Aorta (tissue), 5 donors: ENCODE measurements at places on chromosomes 11 and 22. TPM values are rescaled to one million over a fixed set of nuclear protein-coding genes. Genes with fewer than 3 reads are reported as not detected.

GRCh38 chr22:44710474-44711240 is 8.7 kb downstream of the PRR5 start:
- DNase-seq: no peak

DNA sequence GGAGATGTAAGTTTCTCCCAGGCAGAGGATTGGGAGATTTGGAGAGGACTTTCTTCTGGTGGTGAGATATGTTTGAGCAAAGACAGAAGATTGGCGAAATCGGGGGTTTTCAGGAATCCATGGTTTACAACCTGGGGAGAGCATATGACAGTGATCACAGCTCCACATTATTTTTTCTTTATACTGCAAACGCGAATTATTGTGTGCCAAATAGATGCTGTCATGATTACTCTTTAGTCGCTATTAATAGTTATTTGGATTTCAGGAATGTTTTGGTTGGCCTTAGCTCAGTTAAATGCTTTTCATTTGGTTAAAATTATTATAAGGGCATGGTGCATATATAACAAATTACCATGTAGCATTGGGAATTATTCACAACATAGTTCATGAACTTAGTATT is 15.2 kb downstream of the ATXN10 start:
- no peak for DNase-seq

DNA sequence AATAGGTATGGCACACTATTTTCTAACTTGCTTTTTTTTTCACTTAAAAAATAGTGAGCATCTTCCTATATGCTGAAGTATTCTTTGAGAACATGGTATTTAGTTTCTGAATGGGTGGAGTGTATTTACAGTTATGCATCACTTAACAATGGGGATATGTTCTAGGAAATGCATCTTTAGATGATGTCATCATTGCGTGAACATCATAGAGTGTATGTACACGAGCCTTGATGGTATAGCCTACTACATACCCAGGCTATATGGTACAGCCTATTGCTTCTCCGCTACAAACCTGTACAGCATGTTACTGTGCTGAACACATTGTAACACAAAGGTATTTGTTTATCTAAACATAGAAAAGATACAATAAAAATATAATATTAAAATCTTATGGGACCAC is 124.3 kb upstream of the ASPHD2 start:
- no peak for DNase-seq

DNA sequence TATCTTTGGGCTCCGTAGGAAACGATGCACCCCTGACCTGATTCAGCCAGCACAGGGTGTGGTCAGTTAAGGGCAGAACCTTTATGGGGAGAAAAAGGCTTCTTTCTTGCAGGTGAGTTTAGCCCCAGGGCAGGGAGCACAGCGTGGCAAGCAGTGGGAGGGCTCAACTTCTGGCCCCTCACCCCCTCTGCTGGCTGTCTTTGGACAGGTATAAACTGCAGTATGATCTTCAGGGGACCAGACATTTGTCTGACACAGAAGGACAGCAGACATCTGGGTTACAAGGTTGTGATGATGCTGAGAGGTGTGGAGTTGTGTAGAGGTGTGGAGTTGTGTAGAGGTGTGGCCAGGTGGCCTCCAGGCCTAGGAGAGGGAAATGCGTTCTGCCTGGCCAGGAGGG is 324.0 kb upstream of the PLET1 start:
- no peak for DNase-seq

DNA sequence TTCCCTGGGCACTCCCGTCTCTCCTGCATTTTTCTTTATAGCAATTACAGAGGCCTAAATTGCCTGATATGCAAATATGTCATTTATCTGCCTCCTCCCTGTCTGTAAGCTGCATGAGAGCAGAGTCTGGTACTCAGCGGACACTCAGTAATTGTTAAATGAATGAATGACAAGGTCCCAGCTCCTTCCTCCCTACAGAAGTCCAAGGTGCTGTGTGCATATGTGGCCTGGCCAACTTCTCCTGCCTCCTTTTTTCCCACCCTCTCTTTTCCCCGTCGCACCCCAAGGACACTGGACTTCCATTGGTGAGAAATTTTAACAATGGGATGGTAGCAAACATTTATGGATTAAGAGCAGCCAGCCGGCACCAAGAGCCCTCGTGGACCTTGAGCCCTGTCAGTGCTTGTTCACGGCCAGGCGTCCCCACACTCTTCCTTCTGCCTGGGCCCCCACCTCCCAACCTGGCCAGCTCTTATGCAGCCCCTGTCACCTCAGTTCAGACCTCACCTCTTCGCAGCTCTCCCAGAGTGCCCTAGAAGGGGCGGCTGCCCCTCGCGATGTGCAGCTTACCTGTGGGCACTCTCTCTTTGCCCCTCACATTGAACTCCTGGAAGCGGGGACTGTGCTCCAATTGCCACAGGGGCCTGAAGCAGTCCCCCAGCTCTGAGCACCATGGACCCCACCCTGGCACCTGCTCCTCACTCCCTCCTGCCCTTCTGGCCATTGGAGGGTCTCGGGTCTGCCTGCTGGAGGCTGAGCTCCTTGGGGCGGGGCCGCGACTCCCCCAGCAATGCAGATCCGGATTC is 1.5 kb downstream of the TMPRSS6 start:
- no peak for DNase-seq

DNA sequence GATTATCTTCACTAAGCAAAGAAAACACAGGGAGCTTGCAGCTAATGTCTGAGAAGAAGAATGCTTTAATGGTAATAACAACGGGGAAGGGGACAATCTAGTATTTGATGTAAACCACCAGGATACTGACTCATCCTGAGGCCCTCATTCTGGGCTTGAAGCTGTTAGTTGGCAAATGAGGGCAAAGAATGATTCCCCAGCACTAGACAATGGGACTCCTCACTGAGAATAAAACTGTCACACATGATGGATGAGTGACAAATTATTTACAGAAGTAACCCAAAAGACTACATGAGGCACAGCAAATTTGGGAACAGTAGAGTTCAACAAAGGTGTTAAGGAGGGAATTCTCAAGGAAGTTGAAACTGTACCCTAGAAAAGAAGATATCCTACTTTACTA is 76.3 kb downstream of the FAM168A start:
- DNase-seq: no peak

IL18 gene
- 11.1 TPM for total RNA-seq

UBXN1 gene
- 85.4 TPM for total RNA-seq

GRCh38 chr11:124479561-124479960 is 34.1 kb upstream of the OR8B8 start:
- DNase-seq: no peak

HARBI1 gene
- 3.0 TPM for total RNA-seq

DUSP8 gene
- 39.3 TPM for total RNA-seq

SERPIND1 gene
- total RNA-seq: not detected

CELSR1 gene
- total RNA-seq: 2.3 TPM

DNA sequence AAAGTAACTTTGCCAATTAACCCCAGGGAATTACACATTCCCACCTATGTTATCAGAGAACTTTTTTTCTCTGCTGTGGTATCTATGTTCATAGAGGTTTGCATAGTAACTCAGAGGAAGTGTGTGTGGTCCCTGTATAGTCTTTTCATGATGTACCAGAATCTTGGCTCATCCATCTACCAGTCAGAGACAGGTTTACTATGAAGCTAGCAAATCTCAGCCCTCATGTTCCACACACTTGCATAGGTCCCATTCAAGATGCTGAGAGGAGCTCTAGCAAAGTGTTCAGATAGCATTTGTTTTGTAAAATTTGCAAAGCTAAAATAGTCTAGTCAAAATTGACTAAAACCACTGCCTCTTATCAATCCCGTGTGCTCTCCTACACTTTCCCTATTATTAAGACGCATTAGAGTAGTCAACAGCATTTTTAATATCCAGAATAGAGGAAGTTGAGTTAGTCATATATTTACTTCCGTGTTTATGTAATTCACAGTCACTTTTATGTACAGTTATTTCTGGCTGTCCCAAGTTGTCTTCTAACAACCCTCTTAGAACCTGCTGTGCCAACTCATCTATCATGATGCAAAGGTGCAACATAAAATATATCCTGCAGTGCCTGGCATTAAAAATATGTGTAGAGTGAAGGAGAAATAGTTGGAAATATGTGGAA is 184.2 kb downstream of the FAM76B start:
- DNase-seq: no peak

DNA sequence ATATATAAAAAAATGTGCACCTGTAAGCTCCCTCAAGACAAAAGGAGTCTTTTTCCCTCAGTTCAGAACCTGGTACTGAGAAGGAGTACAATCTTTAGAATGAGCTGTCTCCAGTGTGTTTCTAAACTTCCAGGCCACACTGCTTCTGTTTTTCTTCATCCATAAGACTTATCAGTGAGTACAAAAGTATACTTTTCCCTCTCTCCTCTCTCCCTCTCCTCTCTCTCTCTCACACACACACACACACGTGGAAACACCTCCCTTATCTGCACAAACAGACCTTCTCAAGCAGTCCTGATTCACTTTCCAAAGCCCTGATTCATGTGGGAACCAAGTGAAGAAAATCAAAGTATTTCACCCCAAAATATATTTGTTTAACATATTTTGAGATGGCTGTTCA is 220.7 kb upstream of the UBASH3B start:
- DNase-seq: no peak

GAS2 gene
- total RNA-seq: 0.52 TPM

MTNR1B gene
- not detected for total RNA-seq

- no peak for DNase-seq
Measured at GRCh38 chr11:129720156-129720555, 95.5 kb upstream of the TMEM45B start.

PRSS23 gene
- 245 TPM for total RNA-seq

DNA sequence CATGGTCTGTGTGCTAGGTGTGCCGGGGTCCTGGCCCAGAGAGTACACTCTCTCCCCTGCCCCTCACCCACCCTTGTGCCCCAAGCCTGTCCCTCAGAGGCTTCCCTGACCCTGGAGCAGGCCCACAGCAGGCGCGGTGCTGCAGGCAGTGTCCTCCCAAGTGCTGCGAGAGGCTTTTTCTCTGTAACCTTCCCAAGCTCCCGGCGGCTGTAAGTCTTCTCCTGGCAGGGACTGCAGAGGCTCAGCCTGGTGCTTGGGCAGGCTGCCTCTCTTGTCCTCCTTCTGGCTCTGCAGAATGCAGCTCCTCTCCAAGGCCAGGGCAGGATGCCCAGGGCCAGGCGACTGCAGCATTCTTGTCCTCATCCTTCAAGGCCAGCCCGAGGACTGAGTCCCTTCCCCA is 15.9 kb downstream of the RFPL1 start:
- DNase-seq: no peak

GRCh38 chr11:72833811-72834493 is 19.7 kb downstream of the ATG16L2 start:
- DNase-seq: no peak

RAG2 gene
- not detected for total RNA-seq
